ENCODE measurements at places on chromosomes 2 and 18. TPM values are rescaled to one million over a fixed set of nuclear protein-coding genes. Genes with fewer than 3 reads are reported as not detected.

- DNase-seq = no peak
Measured at GRCh38 chr18:33495278-33495677, 54.8 kb upstream of the CCDC178 start.

Gene ARHGAP15
- total RNA-seq = 1.9 TPM

Gene TMEM17
- total RNA-seq = 3.5 TPM

Gene ABCB11
- not detected for total RNA-seq

Gene CNGA3
- not detected for total RNA-seq

Gene HOXD10
- total RNA-seq = not detected

GRCh38 chr2:43329637-43330036 lies 103.2 kb upstream of the ZFP36L2 start:
- no peak for DNase-seq

DNA sequence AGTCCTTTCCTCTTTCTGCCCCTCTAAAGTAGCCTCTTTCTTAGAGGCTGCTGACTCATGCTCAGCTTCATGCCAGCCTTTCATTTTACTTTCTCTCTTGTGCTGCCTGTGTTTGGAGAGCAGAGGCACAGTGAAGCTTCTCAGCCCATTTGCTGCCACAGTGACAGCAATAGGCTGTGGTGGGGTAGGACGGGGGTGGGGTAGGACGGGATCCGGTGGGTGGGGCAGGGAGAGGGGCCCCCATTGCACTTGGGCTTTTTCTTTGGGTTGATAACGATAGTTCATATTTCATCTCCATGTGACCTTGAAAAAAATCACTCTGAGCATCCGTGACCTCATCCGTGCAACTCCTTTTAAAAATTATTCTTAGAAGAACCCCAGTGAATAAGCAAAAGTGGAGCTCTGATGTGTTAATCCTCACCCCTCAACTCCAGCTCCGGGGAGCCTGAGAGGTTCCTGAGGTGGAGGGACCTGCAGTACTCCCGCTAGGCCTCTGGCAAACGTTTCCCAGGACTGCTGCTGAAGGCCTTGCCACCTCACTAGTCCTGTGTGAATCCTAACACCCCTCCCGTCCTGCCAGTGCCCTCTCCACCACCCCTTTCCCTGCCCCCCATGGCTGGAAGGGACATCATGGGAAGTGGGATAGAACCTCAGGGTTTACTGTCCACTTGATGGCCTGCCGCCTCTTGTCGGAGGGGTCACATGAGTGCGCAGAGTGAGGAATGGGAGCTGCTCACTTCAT lies 70.8 kb downstream of the INPP4A start:
- peak; percentile 49 for DNase-seq

DNA sequence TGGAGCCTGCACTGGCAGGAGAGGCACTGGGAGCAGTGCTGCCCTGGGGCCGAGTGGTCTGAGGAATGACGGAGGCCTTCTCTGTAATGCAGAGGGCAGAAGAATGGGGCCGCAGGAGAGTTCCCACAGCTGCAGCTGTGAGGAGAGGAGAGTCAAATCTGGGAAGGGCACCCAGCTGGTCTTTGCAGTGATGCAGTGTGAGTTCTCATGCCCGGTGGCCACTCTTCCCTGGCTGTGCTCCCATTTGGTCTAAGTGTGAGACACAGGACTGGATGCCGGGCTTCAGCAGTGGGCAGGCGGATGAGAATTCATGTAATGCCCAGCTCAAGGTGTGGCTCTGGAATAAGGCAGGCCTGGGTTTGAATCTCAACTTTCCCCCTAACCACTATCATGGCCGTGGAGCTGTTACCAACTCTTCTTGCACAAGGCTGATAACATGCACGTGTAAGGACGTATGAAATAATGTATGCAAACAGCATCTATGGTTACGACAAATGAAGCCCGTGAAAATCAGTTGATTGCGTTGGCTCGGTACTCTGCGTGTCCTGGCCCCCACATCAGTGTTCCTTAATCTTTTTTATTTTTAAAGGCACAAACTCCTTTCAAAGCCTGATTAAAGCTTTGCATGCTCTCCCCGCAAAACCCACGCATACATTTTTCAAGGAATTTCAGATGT lies 71.6 kb downstream of the ACKR3 start:
- DNase-seq = peak; percentile 49

DNA sequence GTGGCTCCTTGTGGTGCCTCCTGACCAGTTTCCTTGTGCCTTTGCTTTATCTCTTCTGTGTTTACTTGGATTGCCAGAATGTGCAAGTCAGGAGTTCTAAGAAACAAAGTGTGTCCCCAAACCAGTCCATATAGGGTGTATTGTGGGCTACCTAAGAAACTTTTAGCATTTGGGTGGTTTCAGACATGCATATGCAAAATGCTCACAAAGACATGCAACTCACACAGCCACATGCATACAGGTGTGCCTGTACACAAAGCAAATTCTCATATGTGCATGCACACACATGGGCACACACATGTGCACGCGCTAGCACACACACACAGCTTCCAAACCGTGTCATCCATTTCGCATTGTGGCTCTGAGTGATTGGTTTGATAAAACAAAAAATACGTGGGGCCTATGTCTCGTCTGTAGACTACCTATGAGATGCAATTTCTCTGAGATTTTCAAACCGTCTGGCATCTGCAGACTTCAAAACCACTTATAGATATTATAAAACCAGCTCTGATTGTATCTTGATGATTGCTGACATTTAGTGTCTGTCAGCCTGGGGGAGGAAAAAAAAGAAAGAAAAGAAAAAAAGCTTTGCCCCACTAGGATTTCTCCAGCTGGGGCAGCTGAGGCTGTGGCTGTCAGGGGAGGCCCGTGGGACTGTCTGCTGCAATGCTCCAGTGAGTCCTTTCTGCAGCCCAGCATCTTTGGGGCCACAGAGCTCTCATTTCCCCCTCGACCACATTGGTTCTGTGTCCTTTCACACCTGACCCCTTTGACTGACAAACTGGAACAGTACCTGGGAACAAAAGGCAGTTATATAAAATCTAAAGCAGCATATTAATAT lies 556.1 kb downstream of the CMPK2 start:
- DNase-seq = no peak

- no peak for DNase-seq
Measured at GRCh38 chr2:72629062-72629461, 196.8 kb downstream of the EXOC6B start.

DNA sequence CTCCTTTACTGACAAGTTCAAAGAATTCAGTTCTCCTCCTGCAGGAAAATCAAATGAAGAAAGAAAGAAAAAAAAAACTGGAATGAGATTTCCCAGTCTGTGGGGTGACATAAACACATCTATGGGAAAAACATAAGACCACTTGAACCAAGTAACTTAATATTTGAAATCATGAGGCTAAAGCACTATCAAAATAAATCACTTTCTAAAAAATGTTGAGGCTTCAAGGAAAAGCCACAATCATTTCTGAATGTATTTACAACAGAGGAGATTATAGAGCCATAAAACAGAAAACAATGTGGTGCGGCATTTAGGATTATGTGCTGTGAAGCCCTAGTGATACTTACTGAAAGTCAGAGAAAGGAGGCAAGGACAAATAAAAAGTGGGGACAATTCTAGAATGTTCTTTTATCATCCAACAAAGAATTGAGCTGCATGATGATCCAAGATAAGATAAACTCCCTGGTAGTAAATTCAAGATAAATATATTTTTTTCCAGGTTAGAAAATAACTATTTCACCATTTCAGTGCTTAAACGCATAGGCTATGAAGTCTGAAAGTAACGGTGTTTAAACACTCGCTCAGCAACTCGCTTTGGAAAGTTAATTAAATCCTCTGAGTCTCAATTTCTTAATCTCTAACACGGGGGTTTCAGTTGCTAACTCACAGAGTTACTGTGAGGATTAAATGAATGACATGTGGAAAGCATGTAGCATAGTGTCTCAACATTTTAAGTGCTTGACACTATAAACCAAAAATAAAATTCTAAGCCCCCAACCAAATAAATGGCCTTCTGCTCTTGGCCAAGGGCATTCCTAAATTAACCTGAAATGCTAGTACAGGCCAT lies 288.5 kb downstream of the AGPS start:
- DNase-seq = no peak

GRCh38 chr18:10308154-10308553 lies 146.3 kb upstream of the APCDD1 start:
- no peak for DNase-seq

- no peak for DNase-seq
Measured at GRCh38 chr2:28780496-28780895, 28.9 kb downstream of the PPP1CB start.

- DNase-seq = peak; percentile 98
Measured at GRCh38 chr2:223725494-223725893, 111.9 kb downstream of the AP1S3 start.

Gene SERPINB4
- total RNA-seq = not detected

DNA sequence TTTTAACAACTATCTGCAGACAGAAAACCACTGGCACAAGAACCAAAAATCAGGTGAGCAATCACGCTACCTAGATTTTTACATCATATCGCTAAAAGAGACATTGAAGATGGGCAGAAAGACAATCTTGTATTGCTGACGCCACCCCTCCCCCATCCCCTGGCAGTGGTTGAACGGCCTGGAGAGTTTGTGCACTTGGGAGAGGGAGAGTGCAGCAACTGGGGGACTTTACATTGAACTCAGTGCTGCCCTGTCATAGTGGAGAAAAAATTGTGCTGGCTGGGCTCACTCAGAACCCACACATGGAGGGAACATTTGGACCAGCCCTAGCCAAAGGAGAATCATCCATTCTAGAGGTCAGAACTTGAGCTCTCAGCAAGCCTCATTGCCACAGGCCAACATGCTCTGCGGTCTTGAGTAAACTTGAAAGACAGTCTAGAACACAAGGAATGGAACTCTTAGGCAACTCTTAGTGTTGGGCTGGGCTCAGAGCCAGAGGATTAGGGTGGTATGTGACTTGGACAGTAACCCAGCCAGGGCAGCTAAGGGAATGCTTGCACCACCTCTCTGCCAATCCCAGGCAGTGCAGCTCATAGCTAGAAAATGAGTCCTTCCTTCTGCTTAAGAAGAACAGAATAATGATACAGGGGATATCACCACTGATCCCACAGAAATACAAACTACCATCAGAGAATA lies 220.0 kb upstream of the CYP26B1 start:
- peak; percentile 95 for DNase-seq

GRCh38 chr2:88500691-88501090 lies 48.2 kb upstream of the FOXI3 start:
- DNase-seq = no peak

DNA sequence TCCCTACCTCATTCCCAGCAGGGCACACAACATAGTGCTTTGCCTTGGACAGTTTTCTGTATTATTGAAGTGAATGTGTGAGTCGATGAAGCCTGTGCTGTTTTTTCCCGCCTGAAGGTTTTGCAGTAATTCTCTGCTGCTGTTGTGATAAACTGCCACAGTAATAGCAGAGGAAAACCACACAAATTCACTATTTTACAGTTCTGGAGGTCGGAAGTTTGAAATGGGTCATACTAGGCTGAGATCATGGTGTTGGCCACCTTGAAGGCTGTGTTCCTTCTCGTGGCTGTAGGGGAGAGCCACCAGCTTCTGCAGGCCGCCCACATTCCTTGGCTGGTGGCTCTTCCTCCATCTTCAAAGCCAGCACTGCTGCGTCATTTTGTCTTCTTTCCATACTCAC lies 678 bp upstream of the SLC16A14 start:
- DNase-seq = no peak

- no peak for DNase-seq
Measured at GRCh38 chr2:23207871-23208270, 177.1 kb upstream of the KLHL29 start.
